ENCODE measurements at places on chromosomes 12 and 14.

DNA sequence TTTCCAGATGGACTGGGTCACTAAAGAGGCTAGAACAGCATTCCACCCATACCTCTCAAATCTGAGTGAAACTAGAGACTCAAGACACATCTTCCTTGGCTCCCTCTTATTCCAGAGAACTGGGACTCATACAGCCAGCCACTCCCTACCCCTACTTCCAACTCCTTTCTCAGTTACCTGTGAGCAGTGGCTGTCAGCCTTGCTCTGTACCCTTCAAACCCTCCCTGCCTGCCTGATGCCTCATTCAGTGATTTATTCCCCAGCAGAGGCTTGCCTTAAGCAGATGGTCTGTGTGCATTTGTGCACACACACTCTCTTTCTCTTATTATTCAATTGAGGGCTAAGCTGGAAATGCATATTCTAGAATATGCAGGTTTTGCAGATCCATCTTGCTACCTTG is 14.6 kb downstream of the GPR84 start:
- no peak for DNase-seq

DNA sequence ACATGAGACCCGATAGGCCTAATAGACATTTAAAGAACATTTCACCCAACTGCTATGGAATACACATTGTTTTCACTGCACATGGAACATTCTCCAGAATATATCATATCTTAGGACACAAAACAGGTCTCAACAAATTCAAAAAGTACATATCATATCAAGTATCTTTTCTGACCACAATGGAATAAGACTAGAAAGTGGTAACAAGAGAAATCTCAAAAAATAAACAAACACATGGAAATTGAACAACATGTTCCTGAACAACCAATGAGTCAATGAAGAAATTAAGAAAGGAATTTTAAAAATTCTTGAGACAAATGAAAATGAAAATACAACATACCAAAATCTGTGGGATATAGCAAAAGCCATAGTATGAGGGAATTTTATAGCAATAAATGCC is 208.1 kb downstream of the PTPRO start:
- DNase-seq: no peak

DNA sequence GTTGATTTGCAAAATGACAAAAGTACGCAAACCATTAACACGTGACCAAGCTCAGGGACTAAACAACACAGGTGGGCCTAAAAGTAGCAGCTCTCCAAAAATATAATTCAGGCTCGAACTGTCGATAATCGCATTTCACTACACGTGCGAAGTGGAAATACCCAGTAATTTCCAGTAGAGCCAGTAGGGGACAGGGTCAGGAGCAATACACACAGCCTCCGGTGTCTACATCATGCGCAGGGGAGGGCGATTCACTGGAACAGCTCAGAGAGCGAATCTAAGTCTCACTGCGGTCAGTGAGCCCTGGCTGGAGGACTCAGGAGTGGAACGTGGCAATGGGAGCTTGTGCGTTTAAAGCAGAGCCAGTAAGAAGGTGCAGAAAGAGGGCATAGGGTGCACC is 40.4 kb downstream of the SETD3 start:
- DNase-seq: no peak

GRCh38 chr14:96479435-96480146 is 22.6 kb upstream of the PAPOLA start:
- no peak for DNase-seq

GRCh38 chr14:86823581-86823980 is 1169.4 kb downstream of the GALC start:
- DNase-seq: no peak

DNA sequence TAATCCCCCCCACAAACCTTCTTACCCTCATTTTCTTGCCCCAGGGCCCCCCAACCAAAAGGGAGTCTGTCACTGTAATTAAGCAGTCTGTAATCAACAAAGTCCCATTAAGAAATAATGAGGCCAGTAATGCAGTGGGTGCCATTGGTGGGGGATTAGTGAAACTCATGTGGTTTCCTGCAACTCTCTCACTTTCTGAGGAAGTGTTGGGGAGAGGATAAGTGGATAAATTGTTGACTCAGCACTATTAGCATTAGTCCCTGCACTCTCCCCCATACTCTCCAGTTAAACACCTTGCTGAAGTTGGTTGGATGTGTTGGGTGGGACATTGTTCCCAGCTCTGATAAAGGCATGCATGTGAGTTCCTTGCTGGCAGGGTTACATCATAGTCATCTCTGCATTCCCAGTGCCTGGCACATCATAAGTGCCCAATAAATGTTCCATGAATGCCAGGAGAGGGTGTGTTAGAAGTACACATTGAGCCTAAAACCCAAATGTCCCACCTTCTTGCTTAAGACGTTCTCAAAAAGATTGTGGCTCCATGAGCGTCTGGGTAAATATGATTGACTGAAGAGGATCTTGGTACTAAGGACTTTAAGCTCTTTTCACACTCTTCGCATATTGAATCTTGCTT is 45.8 kb upstream of the HOXC13 start:
- DNase-seq: no peak

DNA sequence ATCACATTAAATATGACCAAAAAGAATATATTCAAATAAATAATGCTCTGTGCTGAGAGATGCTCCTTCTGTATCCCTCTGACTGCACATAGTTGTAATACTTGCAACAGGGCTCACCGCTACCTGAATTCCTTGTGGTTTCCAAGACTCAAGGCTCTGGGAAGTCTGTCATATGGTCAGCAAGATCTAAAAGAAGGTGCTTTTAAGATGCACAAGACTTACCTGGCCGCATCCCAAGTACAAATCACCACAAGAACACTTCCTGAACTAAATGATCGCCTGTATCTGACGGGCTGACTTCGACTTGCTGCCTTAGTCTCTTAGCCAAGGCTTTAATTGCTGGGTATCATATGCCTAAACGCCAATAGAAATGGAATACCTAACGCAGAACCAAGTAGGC is 67.2 kb downstream of the HECTD4 start:
- no peak for DNase-seq

DNA sequence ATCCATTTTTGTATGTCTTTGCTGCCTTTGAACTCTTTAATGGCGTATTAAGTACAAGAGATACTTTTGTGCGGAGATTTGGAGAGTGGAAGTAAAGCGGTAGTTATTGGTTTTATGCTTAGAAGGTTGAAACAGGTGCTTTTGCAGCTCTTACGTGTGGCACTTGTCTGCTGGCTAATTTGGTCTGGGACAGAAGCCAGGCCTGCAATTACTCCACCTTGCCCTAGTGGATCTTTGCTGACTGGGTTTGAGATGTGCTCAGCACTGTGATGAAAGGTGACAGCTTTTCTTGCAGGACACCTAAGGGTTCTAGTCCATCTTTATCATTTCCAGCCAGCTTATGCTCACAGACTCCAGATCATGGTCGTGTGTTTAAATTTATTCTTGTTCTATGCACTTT is 252.5 kb downstream of the RPL10L start:
- no peak for DNase-seq

- DNase-seq: no peak
These were observed 55.7 kb downstream of the VRK1 start for GRCh38 chr14:96852823-96853422.

DNA sequence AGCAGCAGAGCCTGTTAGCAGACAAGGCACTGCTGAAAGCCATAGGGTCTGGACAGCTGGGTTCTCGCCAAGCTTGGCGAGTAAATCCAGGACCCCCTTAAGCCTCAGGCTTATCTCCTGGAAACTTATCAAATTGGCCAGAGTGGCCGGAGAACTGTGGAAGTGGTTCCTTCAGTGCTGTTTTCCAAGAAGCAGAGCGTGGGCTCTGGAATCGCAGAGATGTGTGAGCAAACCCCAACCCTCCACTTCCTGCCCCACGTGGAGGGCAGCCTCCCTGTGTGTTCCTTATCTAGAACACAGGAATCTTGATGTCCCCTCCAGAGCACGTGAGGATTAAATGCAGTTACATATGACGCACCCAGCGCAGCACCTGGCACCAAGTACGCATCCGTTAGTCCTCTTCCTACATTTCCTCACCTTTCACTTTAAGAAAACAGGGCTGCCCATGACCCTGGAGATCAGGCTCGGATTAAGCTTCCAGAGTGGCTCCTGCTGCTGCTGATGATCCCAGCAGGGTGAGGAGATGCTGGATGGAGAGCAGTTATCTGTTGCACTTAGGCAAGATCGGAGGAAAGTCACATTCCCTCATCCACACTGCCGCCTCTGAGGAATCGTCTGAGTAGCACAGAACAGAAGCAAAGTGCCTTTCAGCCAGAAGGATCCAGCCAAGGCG is 35.0 kb downstream of the MMAB start:
- no peak for DNase-seq

GRCh38 chr12:25970082-25970481 is 11.6 kb downstream of the RASSF8 start:
- no peak for DNase-seq

GRCh38 chr14:20438664-20439063 is 2.7 kb upstream of the KLHL33 start:
- DNase-seq: no peak

- DNase-seq: no peak
These were observed 1.3 kb downstream of the CLEC9A start for GRCh38 chr12:10031771-10032175.

Measured in anterior cingulate cortex (tissue), 58 donors.